Naive B cell (primary cell): ENCODE measurements at places on chromosomes 5 and 9. TPM values are rescaled to one million over a fixed set of nuclear protein-coding genes. Genes with fewer than 3 reads are reported as not detected.

DNA sequence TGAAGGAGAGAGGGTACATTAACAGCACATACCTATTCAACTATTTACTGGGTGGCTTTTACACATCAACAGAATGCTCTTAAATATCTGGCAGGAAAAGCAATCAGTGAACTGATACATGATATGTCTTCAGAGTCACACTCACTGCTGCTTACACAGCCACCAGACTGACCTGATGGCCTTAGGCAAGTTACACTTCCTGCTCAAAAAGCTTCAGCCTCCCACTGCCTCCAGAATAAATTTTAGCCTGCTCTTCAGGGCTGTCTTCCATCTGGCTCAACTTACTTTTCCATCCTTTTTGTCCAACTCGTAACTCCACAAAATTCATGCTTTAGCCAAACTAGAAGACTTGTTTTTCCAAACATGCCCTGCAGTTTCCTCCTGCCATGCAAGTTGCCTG, 10.7 kb downstream of the LOX start:
- no peak for DNase-seq

GRCh38 chr5:133744051-133744959, 132.0 kb upstream of the FSTL4 start:
- peak; percentile 46 for DNase-seq

DNA sequence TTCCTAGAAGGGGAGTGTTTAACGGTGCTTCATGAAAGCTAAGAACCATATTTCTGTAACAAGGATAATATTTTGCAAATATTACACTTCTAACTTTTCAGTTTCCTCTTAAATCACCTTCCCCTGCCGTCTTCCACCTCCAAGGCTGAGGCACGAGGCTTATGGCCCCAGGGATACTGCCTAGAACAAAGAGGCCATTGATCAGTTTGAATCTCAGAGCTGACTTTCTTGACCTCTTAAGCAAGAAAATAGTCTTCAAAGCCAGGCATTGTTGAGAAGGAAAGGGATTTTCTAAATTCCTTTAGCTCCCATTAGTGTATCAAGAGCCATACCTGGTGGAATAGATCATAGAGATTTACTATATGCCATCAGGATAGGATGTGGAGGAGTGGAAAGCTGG, 566.2 kb downstream of the BNC2 start:
- DNase-seq: no peak

DNA sequence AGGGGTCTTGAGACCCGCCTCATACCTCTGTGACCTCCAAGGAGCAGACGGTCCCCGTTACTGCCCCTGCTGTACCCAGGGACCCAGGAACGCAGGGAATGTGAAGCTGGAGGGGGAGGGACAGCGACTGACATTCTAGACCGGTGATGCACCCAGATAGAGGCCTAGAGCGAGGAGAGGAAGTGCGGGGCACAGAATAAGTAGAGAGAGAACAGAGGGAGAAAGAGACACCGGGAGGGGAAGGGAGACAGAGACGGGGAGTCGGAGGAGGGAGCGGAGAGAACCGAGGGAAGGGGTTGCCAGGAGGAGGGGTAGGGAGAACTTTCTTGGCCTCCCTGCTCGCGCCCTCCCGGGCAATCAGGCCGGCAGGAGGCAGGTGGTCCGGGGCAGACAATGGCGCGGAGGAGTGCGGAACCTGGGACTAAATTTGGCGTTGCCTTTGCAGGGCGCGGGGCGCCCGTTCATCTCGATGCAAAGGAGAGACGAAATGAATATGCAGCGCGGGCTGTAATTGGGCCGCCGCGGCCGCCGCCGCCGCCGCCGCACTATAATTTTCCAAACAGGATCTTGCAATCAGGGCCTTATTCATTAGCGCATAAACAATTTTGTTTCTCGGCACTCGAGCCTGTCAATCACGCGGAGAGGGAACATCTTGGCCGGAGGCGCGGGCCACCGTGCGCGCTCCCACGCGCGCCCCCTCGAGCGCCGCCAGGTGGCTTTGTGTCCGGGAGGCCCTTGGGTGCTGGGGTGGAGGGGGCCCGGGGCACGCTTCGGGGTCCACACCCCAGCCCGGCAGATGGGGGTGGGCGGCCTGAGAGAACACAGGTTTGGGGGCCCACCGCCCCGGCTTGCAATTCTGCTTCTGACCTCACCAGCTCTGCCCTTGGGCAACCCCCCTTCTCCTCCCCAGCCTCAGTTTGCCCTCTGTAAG, 33.0 kb downstream of the NDUFA8 start:
- no peak for DNase-seq

DNA sequence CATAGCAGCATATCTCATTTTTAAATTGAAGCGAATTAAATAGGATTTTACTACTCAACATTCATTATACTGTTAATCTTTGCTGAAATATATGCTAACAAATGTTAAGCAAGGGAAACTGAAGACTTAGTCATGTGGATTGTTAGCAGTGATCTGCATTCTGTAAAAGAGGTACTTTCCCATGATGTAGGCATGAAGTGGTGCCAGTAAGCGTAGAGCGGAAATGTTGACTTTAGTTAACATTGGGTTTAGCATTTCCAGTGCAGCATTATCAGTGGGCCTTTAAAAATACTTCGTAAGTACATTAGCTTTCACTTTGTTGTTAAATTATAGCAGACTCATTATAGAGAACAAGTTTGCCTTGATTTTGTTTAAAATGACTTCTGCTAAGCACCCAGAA, 130.3 kb downstream of the CDC42SE2 start:
- DNase-seq: peak; percentile 57

- DNase-seq: peak; percentile 21
Measured at GRCh38 chr9:126317513-126317912, 9.1 kb upstream of the MVB12B start.

MEIKIN gene
- polyA plus RNA-seq: not detected

C5orf58 gene
- not detected for polyA plus RNA-seq

CDH6 gene
- polyA plus RNA-seq: not detected

ACSL6 gene
- polyA plus RNA-seq: not detected

ADRB2 gene
- polyA plus RNA-seq: 4.0 TPM

GRIN1 gene
- not detected for polyA plus RNA-seq
